ENCODE measurements at places on chromosomes 5 and 9.

DNA sequence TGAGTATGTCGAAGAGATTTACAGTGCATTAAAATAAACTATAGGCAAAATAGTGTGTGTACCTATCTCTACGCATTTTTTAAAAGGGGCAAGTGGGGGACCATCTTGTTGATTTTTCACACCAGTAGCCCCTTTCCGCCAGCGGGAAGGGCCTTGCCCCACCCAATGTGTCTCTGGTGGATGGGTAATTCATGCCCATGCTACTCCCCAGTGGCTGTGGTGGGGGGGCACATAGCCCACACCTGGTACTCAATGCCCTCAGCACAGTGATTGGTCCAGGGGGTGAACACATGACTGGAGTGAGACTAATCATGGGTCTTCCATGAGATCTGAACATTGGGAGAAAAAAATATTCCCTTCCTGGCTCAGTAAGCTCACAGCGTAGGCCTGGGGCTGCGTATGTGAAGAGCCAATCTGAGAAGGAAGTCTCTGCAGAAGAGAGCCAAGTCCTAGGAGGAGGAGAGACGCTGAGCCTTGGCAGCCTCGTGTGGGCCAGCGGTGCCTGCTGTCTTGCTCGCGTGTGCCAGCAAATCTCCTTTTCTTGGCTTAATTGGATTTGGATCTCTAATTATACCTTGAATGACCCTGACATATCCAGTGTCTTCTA, 103.4 kb downstream of the ADAMTS2 start:
- no peak for DNase-seq

DNA sequence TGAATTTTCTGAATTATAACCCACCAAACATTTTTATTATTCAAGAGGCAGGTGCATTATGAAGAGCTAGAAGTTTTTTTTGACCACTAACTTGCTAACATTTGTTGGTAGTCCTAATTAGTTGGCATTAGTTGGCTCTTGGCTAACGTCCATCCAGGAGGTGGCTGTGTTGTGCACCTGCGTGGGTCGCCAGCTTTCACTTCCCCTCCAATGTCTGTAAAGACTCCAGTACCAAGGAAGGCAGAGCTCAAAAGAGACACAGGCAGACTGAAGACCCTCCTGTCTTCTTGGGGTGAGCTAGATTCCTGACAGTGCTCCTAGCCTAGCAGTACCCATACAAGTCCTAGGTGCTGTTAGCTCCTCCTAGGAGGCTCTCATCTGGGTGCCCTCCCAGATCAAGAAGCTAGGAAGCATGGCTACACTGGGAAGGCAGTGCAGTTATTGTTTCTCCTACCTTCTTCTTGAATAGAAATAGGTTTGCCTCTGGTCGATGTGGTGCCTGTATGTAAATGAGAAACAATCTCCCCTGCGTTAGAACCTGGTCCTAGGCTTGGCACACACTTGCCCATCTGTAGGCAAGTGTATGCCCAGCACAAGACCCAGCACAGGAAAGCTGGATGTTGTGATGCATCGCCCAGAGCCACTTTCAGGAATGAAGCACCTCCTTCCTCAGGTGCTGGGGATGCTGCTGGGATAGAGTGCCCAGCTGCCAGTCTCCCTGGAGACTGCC, 190.9 kb downstream of the ICE1 start:
- DNase-seq: no peak

GRCh38 chr5:131279204-131279603, 15.4 kb downstream of the CDC42SE2 start:
- no peak for DNase-seq

DNA sequence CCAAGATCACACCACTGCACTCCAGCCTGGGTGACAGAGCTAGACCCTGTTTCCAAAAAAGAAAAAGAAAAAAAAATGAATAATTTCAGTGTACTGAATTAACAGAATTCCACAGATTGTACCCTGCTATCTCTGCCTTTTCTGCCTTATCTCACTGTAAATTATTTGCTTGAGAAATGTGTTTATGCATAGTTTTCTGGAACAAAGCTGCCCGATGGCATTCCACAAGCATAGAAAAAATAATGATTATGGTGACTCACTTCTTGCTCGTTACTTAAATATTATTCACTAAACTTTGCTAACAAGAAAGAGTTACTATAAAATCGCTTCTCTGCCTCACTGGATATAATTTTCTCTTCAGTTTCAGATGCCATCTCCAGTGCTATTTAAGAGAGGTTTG, 88.7 kb upstream of the FAM169A start:
- no peak for DNase-seq

Data from naive thymus-derived CD8-positive, alpha-beta T cell (primary cell).